ENCODE measurements at places on chromosomes 11 and 22. TPM values are rescaled to one million over a fixed set of nuclear protein-coding genes. Genes with fewer than 3 reads are reported as not detected.

Gene HBE1
- total RNA-seq = 0.14 TPM

Gene SPDYC
- not detected for total RNA-seq

Gene CCDC73
- not detected for total RNA-seq

Gene OR8D1
- not detected for total RNA-seq

Gene OR52N4
- total RNA-seq = not detected

Gene NPAS4
- not detected for total RNA-seq

Gene CADM1
- total RNA-seq = 2.1 TPM

Gene CREB3L1
- 30.7 TPM for total RNA-seq

Gene MMP13
- not detected for total RNA-seq

Gene DEFB108B
- not detected for total RNA-seq

Gene RAB36
- 2.4 TPM for total RNA-seq

Gene KRTAP5-1
- total RNA-seq = not detected

Gene ZNF70
- total RNA-seq = 2.6 TPM

Gene CRYBB3
- not detected for total RNA-seq

Gene F2
- 0.18 TPM for total RNA-seq

Gene PHETA2
- total RNA-seq = 15.8 TPM

Gene ZC3H12C
- total RNA-seq = 15.1 TPM

Gene FAM89B
- total RNA-seq = 9.1 TPM

Gene ARL14EP
- 27.7 TPM for total RNA-seq

Gene AGBL2
- total RNA-seq = 0.83 TPM

Gene GPR83
- total RNA-seq = under 0.01 TPM

Gene EML3
- 14.3 TPM for total RNA-seq

Gene NLRX1
- total RNA-seq = 17.7 TPM

Gene SLC22A6
- total RNA-seq = not detected

Gene MMP27
- not detected for total RNA-seq

Gene CDC42EP1
- 7.0 TPM for total RNA-seq

Gene MISFA
- total RNA-seq = 0.71 TPM

Gene HEPHL1
- 0.14 TPM for total RNA-seq

Gene GNB1L
- 5.2 TPM for total RNA-seq

Gene KCNE3
- 18.1 TPM for total RNA-seq

Gene MACROD1
- total RNA-seq = 17.7 TPM

Gene POU2AF3
- total RNA-seq = 0.14 TPM

Gene YAP1
- total RNA-seq = 114 TPM

Gene KCNQ1OT1
- 4.9 TPM for total RNA-seq

Gene RCOR2
- total RNA-seq = 4.3 TPM

Gene MEI1
- 0.46 TPM for total RNA-seq

Gene MICAL3
- total RNA-seq = 15.5 TPM

Gene IFITM10
- 0.28 TPM for total RNA-seq

Gene CCDC87
- 0.28 TPM for total RNA-seq

Gene VSIG2
- 0.18 TPM for total RNA-seq

Gene RFPL3
- not detected for total RNA-seq

Gene CLMP
- total RNA-seq = 150 TPM

Gene KREMEN1
- total RNA-seq = 15.4 TPM

Gene KRTAP5-7
- not detected for total RNA-seq

Gene OR52R1
- not detected for total RNA-seq

Gene OR10D3
- not detected for total RNA-seq

Gene WT1
- total RNA-seq = 1.1 TPM

Gene PLCB3
- total RNA-seq = 23.8 TPM
